Epithelial cell of prostate (primary cell): ENCODE measurements at places on chromosomes 12 and 14.

- DNase-seq = no peak
These were observed 4.4 kb upstream of the MAX start for GRCh38 chr14:65106736-65107135.

DNA sequence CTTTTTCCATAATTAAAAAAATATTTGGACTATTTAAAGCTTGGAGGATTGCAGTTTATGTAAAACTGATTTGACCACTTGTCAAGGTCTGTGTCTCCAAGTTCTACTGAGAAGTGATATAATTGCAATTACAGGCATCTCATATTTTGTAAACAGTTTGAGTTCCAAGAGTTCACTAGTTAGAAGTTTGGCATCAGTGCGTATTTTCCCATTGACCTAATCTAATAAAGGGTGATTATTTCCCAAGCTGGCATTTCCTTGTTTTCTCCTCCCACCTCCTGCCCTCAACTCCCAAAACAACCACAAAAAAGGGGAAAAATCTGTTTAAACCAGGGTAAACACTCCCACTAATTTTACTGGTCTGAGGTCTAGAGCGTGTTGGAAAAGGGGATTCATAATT lies 3.0 kb upstream of the MYF6 start:
- DNase-seq = no peak

DNA sequence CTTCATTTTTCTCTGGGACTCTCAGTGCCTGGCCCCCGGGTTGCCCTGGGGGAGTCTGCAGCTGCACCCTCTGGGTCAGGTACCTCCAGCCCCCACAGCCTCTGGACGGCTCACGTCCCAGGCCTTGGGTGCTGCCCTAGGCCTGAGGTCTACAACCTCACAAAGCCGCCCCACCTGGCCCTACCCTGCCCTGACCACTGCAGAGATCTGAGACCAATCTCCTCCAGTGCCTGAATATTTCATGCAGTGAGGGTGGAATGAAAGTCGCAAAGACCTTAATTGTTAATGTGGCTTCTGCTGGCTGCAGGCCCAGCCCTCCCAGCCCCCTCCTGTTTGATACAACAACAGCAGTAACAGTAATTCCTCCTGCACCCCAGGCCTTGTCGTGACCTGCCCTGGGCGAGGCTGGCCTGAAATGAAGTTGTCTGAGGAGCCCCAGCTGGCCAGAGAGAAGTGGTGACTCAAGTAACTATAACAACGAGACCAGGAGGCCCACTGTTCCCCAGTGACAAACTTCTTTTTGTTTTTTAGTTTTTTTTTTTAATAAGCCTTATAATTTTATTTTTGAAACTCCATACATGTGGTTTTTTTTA lies 8.8 kb upstream of the CCDC85C start:
- no peak for DNase-seq

DNA sequence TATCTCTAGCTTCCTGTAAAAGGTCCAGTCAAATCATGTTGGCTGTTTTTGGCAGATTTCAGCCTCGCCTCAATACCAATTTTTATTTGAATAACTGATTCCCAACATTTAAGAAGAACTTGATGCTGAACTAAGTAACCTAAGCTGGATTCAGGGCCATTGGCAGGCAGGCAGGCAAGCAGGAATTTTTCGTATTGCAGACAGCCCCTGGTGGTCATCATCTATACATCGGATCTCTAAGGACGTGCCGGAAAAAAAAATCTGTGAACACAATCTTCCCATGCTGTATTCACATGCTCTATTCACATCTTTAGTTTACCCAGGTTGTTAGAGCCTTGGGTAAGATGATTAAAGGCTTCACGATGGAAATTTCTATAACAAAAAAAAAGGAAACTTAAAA lies 7.0 kb downstream of the VCPKMT start:
- no peak for DNase-seq

GRCh38 chr12:67474934-67475620 lies 173.5 kb upstream of the DYRK2 start:
- DNase-seq = no peak

GRCh38 chr12:109873653-109874052 lies 6.7 kb downstream of the GLTP start:
- no peak for DNase-seq

GRCh38 chr12:12999271-12999958 lies 650 bp downstream of the HEBP1 start:
- no peak for DNase-seq

- no peak for DNase-seq
These were observed 11.5 kb upstream of the IFI27 start for GRCh38 chr14:94099006-94099405.

DNA sequence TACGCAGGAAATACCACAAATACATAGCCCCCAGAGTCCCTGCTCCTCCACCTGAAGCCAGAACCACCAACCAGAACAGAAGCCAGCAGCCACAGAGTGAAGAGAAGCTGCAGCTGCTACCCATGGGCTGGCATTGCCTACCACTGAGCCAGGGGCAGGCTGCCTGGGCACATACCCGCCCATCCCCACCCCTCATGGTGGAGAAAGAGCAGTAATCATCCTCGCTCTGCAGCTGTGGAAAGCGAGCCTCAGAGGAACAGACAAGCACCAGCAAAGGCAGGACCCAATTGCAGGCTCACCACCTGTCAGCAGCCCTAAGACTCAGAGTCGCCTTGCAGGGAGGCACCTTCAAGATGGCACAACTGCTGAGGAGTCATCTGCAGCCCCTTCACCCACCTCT lies 11.2 kb upstream of the CD9 start:
- DNase-seq = no peak

- no peak for DNase-seq
These were observed 89.5 kb downstream of the FBXO33 start for GRCh38 chr14:39342768-39343167.

DNA sequence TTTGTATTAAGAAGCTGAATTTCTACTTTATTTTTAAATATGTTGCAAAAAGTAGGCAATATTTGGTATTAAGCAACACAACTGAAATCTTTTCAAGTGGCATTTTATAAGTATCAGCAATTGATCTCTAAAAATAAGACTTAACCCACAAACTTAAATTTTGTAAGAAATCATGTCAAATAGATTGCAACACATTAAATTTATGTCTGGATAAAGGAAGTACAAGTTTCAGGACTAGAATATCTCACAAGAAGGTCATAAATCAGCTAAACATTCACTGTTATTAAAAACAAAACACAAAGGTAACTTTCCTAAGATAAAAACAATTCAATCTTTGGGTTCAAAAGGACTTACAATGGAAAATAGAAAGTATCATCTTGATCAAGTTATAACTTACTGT lies 32.8 kb downstream of the CPNE8 start:
- DNase-seq = no peak
